ENCODE measurements at places on chromosomes 16 and 17. TPM values are rescaled to one million over a fixed set of nuclear protein-coding genes. Genes with fewer than 3 reads are reported as not detected.

The KRT33A gene
- total RNA-seq, result not detected

The KCNJ2 gene
- total RNA-seq, result not detected

The HNF1B gene
- 36.3 TPM for total RNA-seq

The KRT222 gene
- total RNA-seq, result not detected

The HOXB6 gene
- not detected for total RNA-seq

The SOX8 gene
- total RNA-seq, result 0.18 TPM

The OTOP2 gene
- not detected for total RNA-seq

The TSPAN10 gene
- total RNA-seq, result 0.95 TPM

The HS3ST2 gene
- not detected for total RNA-seq

The CTRB2 gene
- not detected for total RNA-seq

The DPEP1 gene
- not detected for total RNA-seq

The AOC2 gene
- total RNA-seq, result 2.0 TPM

The CDRT4 gene
- total RNA-seq, result 3.6 TPM

The SLC16A6 gene
- 10.2 TPM for total RNA-seq

The FBXL19 gene
- total RNA-seq, result 24.2 TPM

The SMIM36 gene
- total RNA-seq, result not detected

The KDM6B gene
- total RNA-seq, result 70.8 TPM

The C17orf50 gene
- total RNA-seq, result not detected

The DNAAF8 gene
- 0.29 TPM for total RNA-seq

The SDR42E2 gene
- total RNA-seq, result 0.18 TPM

The NATD1 gene
- total RNA-seq, result 1.5 TPM

The ADAM11 gene
- total RNA-seq, result 0.10 TPM

The TNK1 gene
- 3.5 TPM for total RNA-seq

The SLC6A4 gene
- not detected for total RNA-seq

The CIAO2B gene
- 65.8 TPM for total RNA-seq

The CCDC144A gene
- 3.0 TPM for total RNA-seq

The GPR142 gene
- total RNA-seq, result not detected

The TCAP gene
- total RNA-seq, result 2.3 TPM

The MFSD11 gene
- total RNA-seq, result 17.9 TPM

The WFIKKN1 gene
- total RNA-seq, result 0.47 TPM

The TNFRSF13B gene
- 316 TPM for total RNA-seq

The RNF222 gene
- not detected for total RNA-seq

The ZP2 gene
- not detected for total RNA-seq

The UTS2R gene
- total RNA-seq, result not detected

The SLC12A4 gene
- total RNA-seq, result 24.6 TPM

The IRX5 gene
- total RNA-seq, result not detected

The COPS3 gene
- 73.7 TPM for total RNA-seq

The TBC1D3 gene
- 4.2 TPM for total RNA-seq

The MGAT5B gene
- total RNA-seq, result 5.6 TPM

The PMP22 gene
- not detected for total RNA-seq

The KRTAP4-5 gene
- total RNA-seq, result not detected

The POLR2C gene
- 56.6 TPM for total RNA-seq

The PPM1E gene
- 0.02 TPM for total RNA-seq

The SNRNP25 gene
- total RNA-seq, result 36.6 TPM

The CD300LB gene
- total RNA-seq, result not detected

The CPHXL2 gene
- not detected for total RNA-seq

The SMCR8 gene
- 32.5 TPM for total RNA-seq

The FBXO39 gene
- 0.22 TPM for total RNA-seq

The FBXO31 gene
- 27.1 TPM for total RNA-seq

The SCIMP gene
- total RNA-seq, result 24.5 TPM

The CCL16 gene
- total RNA-seq, result not detected

The TP53TG3 gene
- not detected for total RNA-seq

The MYO1D gene
- 24.6 TPM for total RNA-seq

The MEAK7 gene
- 9.8 TPM for total RNA-seq

The FN3K gene
- 0.44 TPM for total RNA-seq
